ENCODE measurements at places on chromosomes 2 and 18.

- no peak for DNase-seq
These were observed 187.9 kb downstream of the NEDD4L start for GRCh38 chr18:58231930-58232329.

DNA sequence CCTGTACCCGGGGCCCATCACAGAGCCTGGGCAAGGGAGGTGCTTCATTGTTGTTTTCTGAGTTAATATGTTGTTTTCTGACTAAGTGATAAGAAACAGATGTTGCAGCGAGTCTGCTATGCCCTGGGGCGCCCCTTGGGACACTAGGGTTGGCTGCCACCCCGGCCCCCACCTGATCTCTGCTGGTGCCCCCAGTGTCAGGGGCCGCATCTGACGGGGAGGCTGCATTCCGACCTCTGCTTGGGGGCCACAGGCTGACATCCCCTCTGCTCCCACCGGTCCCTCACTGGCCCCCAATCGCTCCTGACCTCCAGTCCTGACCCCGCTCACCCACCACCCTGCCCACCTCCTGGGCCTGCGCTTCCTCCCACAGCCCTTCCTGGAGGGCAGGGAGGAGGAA lies 65.9 kb downstream of the LONRF2 start:
- no peak for DNase-seq

- DNase-seq, result no peak
These were observed 60.5 kb downstream of the CDH7 start for GRCh38 chr18:65811307-65811706.

DNA sequence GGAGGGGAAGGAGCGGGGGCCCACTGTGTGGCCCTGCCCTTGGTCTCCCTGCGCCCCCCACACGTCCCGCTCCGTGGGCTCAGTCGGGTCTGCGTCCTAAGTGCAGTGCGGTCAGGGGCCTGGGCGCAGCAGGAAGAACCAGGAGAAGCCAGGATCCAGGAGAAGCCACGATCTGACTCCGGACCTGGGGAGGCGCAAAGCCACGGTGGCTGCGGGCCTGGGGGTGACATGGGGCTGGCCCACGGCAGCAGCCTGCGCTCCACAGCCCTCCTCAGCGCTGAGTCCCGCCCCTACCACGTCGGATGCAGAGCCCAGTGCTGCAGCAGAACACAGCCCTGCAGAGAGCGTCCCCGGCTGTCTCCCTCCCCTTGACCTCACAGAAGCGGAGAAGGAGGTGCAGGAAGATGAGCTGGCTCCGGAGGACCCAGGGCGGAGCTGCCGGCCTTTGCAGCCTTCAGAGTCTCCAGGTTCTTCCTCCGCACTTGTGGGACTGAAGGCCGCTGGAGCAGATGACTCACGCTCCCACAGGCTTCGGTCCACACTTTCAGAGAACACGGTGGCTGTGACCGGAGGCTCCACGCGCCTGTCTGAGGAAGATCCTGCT lies 589.2 kb upstream of the SALL3 start:
- DNase-seq, result no peak

GRCh38 chr2:118940486-118941120 lies 1.4 kb upstream of the MARCO start:
- no peak for DNase-seq

DNA sequence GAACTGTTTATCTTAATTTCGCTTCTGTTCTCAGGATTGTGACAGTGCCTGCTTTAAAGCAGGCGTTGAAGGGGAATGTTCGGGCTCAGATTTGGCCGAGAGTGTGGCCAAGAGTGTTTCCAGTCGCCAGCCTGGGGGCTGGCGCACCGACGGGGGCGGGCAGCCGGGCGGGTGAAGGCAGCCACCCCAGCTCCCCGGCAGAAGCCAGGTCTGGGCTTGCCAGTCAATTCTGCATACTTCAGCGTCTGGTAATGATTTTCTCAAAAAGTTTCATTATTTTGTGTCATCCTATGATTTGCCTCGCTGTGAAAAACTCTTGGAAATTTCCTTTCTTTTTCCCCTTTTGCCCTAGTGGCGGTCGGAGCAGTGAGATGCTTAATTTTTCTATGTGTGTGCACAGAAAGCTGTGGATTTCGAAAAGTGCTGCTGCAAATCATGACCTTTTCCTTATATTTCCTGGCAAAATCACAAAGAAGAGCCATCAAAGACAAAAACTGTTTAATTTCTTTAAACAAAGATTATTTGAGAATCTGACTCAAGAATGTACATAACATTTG lies 856 bp downstream of the FAM228A start:
- no peak for DNase-seq

GRCh38 chr18:59055345-59056032 lies 84.2 kb upstream of the SEC11C start:
- no peak for DNase-seq

DNA sequence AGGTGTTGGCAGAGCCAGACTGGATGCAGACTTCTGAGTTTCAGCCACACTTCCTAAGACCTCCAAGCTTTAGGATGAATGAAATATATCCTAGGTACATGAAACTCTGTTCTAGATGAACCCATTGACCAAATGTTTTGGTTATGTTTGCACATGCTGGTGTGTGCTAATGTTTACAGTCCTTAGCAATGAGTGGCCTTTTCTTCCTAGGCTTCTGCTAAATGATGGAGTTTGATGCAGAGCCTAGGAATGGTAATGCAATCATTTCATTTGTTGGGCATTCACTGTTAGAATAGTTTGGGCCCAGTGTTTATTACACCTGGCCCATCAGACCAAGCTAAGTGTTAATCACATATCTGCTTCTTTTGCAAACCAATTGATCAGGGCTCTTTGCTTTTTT lies 464.7 kb downstream of the MEIS1 start:
- DNase-seq, result no peak

GRCh38 chr18:43563780-43564179 lies 286.5 kb upstream of the SYT4 start:
- peak; percentile 76 for DNase-seq

- DNase-seq, result peak; percentile 58
These were observed 161.8 kb downstream of the DYSF start for GRCh38 chr2:71614976-71615766.

DNA sequence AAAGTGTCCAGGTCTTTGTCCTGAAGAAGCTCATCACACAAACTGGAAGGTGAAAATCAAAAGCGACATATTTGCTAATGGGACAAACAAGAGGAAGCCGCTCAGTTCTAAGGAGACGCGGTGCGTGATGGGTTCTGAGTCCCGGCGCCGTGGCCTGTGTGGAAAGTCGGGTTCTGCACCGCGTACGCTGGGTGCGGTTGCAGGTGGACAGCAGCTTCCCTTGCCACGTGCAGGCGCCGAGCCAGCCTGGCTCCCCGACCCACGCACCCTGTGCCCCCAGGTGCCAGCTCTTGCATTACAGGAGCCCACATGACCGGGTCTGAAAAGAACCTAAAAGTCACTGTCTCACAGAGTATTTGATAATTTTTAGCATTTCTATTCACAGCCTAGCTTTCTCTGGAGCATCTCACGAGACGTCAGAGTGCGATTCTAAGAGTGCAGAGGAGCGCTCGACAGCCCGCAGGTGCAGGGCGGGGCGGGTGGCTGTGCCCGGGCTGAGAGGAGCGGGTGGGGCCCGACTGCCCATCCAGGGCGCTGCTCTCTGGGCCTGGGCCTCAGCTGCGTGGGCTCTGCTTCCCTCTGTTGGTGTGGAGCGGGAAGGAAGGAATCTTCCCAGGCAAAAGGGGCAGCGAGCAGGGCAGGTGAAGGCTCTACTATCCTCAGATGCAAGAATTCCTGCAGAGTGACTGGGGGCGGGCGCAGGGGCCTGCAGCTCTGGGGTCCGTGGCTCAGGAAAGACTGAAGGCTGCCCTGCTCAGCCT lies 39.4 kb downstream of the MYT1L start:
- peak; percentile 39 for DNase-seq

GRCh38 chr2:76073992-76074604 lies 363.4 kb upstream of the GCFC2 start:
- no peak for DNase-seq

DNA sequence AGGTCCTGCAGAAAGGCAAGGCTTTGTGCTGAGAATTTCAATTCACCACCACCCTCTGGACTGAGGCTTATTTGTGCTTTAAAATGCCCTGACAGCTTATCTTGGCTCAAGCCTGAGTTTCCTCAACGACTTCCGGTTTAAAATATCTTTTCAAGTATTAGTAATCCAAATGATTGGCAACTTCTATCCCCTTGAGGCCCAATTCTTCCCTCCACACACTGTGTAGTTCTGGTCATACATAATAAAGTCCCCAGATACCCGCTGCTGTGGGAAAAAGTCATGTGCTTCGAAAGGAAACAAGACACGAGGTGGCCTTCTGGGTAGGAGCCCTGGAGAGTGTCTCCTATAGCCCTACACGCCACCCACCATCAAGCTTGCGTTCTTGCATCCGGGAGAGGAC lies 393.4 kb downstream of the ALK start:
- DNase-seq, result no peak

DNA sequence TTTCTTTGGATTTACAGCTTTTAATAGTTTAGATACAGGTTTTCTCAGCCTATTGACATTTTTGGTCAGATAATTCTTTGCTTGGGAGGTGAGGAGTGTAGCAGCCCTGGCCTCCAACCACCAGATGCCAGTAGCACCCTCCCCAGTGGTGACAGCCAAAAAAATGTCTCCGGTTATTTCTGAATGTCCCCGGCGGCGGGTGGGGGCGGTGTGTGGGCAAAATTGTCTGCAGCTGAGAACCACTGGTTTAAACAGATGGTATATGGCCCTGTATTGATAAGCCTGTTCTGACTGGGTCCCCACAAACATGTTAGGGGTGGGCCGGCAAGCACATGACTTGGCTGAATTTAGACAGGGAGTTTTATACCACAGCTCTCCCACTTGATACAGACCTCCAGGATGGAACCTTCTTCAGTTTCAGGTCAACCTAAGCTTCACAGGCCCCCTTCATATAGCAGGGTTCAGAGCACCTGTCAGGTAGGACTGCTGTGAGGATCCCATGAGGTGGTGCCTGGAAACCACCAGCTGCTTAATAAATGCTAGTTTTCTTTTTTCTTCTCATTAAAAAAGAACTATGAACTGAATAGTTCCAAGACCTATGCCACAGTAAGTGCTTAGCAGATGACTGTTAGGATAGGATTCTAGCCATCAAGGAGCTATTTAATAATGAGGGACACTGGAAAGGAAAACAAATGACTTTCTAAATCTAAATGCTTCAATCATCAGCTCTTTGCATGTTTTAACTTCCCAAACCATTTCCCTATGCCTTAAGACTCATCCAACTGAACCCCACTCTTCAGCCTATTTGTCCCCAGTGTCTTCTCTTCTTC lies 18.1 kb downstream of the LPIN2 start:
- no peak for DNase-seq

GRCh38 chr2:131014141-131014540 lies 79.1 kb downstream of the FAM168B start:
- no peak for DNase-seq

GRCh38 chr2:120769787-120770120 lies 34.1 kb downstream of the GLI2 start:
- DNase-seq, result no peak

DNA sequence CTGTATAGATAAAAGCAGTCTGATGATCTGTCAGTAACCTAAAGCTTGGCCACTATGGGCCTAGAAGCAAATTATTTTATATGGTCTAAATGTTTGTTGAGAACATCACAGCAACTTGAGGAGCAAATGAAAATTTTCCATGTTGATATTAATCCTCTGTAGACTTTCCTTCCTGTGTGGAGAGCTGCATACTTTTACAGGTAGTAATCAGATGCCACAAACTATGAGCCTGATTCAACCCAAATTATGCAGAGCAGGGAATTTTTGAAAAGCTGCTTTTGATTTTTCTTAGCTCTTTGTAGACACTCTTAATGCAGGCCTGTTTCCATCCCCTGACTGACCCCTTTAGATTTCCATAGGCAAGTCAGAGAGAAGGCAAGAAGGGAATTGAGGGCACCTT lies 17.3 kb downstream of the PAX3 start:
- no peak for DNase-seq

GRCh38 chr2:226020956-226021355 lies 621.4 kb downstream of the NYAP2 start:
- DNase-seq, result no peak

GRCh38 chr2:111122631-111123421 lies 2.1 kb downstream of the BCL2L11 start:
- DNase-seq, result peak; percentile 88

GRCh38 chr18:56851774-56852173 lies 200.6 kb downstream of the WDR7 start:
- DNase-seq, result no peak

DNA sequence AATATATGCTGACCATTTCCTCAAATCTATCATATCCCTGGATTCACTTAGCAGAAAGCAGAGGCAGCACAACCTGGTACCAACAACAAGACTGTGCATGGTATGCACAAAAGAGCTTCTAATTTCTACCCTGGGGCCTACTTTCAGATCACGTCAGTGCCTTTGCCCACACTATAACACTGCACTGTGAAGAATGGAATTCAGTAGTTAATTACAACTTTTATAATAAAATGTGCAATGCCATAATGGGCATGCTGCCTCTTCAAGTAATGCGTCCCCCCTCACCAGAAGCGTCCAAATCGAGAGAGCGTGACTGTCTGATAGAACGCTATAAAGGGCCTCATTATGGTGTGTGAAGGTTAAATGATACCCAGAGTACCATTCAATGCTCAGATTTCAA lies 328.1 kb upstream of the PKDCC start:
- DNase-seq, result no peak

- DNase-seq, result no peak
These were observed 371.6 kb downstream of the RPRM start for GRCh38 chr2:153106802-153107477.

GRCh38 chr2:207282916-207283315 lies 117.2 kb upstream of the KLF7 start:
- DNase-seq, result no peak

DNA sequence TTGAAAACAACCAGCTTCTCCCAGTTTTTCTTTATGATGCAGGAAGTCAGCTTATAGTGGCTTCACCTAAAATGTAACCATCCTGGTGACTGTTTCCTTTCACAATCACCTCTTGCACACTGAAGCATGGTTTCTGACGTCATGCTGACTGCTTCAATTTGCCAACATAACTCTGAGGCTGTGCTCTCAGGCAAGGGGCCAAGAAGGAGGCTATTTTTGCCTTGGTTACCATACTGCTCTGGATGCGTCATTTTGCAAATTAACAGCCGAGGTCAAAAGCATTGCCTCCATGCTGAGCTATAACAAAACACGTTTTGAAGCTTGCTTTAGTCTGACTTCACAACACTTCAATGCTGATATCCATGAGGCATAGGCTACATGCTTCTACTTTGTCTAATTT lies 397.8 kb downstream of the METTL4 start:
- peak; percentile 91 for DNase-seq

DNA sequence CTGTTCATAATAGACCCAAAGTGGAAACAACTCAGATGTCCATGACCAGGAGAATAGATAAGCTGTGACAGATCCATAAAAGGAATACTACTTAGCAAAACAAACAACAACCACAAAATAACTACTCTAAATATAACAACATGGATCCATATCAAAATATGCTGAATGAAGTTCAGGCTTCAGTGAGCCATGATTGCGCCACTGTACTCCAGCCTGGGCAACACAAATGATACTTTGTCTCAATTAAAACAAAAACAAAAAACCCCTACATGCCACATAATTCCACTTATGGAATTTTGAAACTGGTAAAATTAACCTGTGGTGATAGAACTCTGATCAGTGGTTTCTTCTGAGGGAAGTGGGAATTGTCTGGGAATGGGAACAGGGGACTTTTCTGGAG lies 11.2 kb upstream of the MYO3B start:
- no peak for DNase-seq
